ENCODE measurements at places on chromosomes 12 and 14.

- no peak for DNase-seq
Measured at GRCh38 chr14:71328183-71328582, 420.9 kb downstream of the PCNX1 start.

- no peak for DNase-seq
Measured at GRCh38 chr14:21669284-21669683, 4.3 kb downstream of the OR4E1 start.

- DNase-seq: no peak
Measured at GRCh38 chr12:25328072-25328712, 77.5 kb upstream of the KRAS start.

- DNase-seq: no peak
Measured at GRCh38 chr12:9327320-9327719, 119.1 kb upstream of the PZP start.

DNA sequence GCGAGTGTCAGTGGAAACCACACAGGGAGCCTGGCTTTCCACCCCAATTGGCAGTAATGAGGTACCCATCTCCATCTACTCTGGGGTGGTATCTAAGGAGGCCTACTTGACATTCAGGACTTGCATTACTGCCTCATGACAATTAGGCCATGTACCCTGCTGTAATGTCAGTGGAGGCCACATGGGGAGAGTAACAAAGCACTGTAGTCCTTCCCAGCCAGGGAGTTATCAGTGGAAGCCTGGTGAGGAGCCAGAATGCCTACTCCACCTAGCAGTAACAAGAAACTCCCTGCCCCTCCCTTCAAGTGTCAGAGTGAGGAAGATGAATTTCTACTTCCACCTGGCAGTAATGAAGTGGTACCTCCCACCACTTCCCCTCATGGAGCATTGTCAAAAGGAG lies 12.5 kb downstream of the TIMM9 start:
- no peak for DNase-seq

DNA sequence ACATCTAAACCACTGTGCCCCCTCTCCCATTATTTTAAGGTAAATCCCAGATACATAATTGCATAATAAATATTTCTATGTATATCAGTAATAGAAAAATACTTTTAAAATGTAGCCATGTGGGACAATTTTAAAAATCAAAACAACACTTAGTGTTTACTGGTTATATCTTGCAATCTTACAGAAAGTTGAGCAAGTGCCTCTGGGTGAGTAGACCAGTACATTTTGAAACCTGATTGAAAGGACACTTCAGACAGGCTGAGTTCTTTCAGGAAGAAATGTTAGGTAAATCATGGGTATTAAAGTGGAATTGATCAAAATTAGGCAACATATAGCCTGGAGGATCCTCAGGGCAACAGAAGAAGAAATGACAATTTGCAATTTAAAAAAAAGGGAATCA lies 7.2 kb downstream of the SLC38A4 start:
- no peak for DNase-seq

GRCh38 chr12:7158781-7159609 lies 28.8 kb downstream of the CLSTN3 start:
- DNase-seq: no peak

- no peak for DNase-seq
Measured at GRCh38 chr14:72420749-72421474, 473.0 kb downstream of the DPF3 start.

GRCh38 chr12:80979816-80980215 lies 42.1 kb upstream of the LIN7A start:
- DNase-seq: no peak

DNA sequence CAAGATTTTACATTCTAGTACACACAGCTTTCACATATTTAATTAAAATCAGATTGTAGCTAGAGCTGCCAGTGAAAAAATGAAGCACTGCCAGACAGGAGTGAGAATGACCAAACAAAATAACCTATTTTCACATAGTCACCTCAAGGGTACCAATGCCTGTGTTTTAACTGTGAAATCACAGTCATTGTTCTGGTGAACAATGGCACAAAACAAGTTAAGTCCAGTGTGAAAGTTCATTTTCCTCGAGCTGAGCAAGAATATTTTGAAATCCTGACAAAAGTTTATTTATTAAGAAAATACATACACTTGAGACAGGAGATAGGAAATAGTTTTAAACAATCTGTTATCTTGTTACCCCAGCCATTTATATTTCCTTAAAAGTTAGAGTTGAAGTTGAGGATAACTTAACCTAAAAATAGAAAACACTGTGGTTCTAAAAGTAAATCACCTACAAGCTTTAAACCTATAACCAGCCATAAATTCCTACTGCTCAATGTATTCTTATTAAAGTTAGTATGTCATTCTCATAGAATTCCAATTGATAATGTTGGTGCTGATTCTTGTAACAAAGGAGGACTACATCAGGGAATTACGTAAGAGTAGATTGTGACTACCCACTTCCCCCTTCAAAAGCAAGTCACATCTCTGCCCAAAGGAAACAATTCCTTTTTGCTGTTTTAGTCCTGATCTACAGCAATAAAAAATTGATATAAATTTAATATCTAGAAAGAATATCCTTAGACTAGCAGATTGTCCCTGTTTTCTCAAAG lies 15.9 kb downstream of the DENND5B start:
- DNase-seq: no peak

- no peak for DNase-seq
Measured at GRCh38 chr12:32535288-32535999, 136.1 kb downstream of the FGD4 start.

DNA sequence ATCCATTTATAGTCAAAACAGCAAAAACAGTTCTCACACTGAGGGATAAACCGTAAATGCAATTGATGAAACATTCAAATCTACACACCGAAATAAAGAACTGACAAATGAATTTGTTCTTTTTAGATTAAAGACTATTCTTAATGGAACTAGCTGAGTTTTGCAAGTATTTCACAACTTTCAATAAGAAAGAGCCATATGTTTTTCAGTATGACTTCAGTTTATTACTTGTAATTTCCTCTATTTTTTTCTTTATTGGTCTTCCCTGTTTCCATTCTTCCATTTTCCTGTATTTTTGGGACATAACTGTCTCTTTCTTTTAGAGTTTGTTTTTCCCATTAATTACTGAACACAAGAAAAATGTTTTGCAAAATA lies 4.3 kb downstream of the BCAT1 start:
- DNase-seq: no peak

DNA sequence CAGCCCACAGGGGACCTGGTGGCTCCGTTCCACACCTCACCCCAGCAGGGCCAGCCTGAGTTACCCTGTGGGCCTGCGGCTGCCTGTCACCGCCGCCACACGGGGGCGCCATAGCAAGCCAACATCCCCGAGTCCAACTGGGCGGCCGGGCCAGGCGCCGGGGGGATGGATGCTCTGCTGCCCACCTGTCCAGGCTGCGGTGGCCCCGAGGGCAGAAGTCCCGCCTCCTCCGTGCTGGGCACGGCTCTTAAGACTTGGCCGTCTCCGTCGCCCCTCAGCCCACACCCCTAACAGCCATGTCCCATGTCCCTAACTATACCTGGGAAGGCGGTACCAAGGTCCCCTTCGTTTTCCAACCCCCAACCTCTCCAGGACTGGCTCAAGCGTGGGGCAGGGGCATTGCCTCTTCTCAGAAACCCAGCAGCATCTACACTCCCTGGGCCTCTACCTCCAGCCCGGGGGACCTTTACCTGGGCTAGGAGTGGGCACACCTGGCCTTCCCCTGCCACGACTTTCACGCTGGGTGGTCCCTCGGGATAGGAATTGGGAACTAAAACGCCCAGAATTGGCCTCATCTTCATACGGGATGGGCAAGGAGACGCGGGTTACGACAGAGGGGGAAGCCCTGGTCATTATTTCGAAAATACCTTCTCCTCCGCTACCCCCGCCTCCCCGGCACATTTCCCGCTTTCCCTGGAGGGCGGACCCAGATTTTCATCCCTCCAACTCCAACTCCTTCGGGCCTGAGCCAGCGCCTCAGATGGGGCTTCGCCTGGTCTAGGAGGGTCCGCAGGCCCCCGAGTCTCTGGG lies 1.1 kb upstream of the CYP46A1 start:
- DNase-seq: no peak

GRCh38 chr14:103606963-103607668 lies 21.9 kb upstream of the KLC1 start:
- DNase-seq: no peak

- no peak for DNase-seq
Measured at GRCh38 chr12:130016194-130016593, 112.4 kb upstream of the TMEM132D start.

DNA sequence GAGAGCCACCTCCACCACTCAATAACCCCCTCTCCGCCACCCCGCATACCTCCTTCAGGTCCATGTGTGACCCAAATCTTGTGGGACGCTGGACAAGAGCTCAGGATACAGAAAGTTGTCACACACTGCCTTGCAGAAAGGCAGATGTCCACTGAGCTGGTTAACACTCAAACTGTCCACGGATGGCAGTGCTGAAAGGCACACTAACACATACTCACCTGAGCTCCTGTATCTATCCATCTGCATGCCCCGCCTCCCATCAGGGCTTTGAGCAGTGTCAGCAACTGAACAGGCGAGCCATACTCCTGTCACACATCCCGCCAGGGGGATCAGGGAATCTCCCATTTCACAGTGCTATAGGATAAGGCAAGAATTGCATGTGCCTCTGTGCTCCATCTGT lies 642.0 kb downstream of the GALC start:
- no peak for DNase-seq

- no peak for DNase-seq
Measured at GRCh38 chr12:115942346-115942745, 335.1 kb downstream of the MED13L start.

DNA sequence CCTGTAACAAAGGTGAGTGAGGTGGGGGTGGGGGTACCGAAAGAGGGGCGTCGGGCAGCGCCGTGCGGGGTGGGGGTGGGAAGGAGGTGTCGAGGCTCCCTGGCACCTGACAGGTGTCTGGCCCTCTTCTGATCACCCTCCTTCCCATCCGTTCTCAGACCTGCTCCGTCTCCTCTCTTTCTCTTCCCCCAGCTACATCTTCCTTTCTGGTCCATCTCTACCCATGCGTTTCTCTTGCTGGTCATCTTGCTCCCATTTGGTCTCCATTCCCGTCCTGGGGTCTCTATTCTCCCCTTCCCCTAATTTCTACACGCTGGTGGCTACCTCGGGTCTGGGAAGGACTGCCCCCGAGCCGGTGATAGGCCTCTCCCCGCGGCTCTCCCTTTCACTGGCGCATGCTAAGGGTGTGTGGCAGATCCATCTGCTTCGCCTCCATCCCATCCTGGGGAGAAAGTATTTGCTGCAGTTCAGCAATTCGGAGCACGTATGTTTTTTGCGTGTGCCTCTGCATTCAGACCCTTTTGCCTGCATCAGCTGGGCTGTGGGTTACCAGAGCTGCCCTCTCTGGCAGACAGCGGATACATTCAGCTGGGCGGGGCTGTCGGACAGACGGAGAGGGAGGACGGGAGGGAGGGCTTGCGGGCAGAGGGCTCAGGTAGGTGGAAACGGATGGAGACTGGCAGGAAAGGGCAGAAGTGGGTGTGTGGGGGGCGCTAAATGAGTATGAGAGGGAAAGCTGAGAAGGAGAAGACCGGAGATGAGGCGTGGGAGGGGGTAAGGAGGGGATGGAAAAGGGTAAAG lies 730 bp downstream of the CLSTN3 start:
- no peak for DNase-seq

DNA sequence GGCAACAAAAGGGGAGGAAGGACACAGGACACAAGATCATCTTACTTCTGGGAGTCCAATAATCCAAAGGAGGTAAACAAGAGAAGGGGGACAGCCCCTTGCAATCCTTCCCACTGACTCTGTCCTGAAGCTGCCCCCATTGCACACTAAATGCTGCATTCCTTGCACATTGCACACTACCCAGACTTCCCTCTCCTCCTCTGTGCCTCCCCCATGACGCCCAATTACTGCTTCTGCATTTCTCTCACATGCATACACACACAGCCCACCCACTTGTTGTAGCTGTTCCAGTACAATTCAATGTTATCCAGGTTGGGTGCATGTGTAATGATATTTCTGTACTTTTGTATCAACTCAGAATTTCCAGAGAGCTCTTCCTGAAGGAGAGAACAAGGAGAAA lies 5.5 kb downstream of the NDRG2 start:
- DNase-seq: no peak

GRCh38 chr12:52243856-52244614 lies 11.0 kb downstream of the KRT7 start:
- DNase-seq: peak; percentile 54

- peak; percentile 23 for DNase-seq
Measured at GRCh38 chr12:101670007-101670671, 27.3 kb upstream of the CHPT1 start.

- no peak for DNase-seq
Measured at GRCh38 chr12:62396750-62397149, 69.9 kb upstream of the MON2 start.

GRCh38 chr12:34401659-34402227 lies 379.4 kb downstream of the ALG10 start:
- DNase-seq: no peak

DNA sequence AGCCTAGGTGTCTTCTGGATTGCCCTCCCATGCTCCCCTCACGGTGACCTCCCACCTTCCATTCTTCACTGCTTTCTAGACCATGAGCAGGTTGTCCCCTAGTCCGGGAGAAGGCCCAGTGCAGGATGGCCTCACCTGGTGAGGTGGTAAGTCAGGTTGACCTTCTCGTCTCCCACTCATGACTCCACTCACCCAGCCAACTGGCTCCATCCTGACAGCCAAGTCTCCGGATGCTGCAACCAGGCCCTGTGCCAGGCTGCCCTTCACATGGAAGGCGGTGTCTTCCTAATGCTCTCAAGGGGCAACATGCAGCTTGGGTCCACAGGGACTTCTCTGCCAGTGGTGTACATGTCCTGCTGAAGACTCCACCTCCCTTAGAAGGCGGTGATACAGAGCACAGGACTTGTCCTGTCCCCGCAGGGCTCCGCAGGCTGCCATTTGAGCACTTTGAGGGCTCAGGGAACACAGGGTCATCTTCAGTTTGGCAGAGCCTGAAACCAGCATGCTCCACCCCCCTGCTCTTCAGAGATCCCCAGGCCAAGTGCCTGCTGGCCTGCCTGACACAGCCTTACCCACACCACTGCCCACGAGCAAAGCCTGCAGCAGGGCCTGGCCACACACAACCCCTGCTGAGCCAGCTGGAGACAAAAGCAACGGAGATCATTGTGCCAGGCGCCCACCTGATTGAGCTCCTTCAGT lies 25.4 kb downstream of the BATF start:
- no peak for DNase-seq

GRCh38 chr14:105335735-105336476 lies 21.4 kb downstream of the PACS2 start:
- DNase-seq: no peak

GRCh38 chr12:47145188-47145587 lies 65.4 kb upstream of the AMIGO2 start:
- DNase-seq: no peak

DNA sequence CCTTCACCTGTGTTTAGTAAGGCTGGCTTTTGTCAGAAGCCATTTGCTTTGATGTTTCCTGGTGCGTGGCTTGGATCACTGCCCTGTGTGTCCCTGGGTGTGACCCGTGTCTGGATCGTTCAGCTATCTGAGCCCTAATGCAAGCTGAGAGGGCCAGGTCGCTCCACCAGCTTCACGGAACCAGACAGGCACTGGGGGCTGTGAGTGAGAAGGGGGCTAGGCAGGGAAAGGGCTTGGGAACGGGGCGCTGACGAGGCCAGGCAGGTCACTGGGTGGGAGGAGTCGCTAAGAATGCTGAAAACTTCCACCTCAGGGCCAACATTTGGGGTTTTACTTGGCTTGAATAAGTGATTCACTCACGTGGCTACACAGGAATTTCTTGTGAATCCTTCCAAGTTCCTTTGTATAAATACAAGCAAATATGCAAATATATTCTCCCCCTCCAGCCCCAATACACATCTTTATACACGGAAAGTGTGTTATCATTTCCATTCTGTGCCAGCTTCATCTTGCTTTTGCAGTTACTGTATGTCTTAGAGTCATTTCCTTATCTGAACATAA lies 24.2 kb upstream of the MMP17 start:
- no peak for DNase-seq

Measured in AG04449 (cell line).